GM12891 (cell line): ENCODE measurements at places on chromosomes 2 and 18.
A peak's percentile ranks its signal among the peaks of the same experiment; 100 is the strongest.

GRCh38 chr2:13585732-13586131, 869.0 kb downstream of the TRIB2 start:
- no peak for DNase-seq

- DNase-seq: no peak
Measured at GRCh38 chr2:46870051-46870839, 45.4 kb downstream of the MCFD2 start.

GRCh38 chr2:152846697-152847470, 128.5 kb downstream of the ARL6IP6 start:
- DNase-seq: no peak

- DNase-seq: no peak
Measured at GRCh38 chr2:118994172-118994700, 52.2 kb downstream of the MARCO start.

GRCh38 chr2:105849431-105850179, 104.9 kb downstream of the NCK2 start:
- DNase-seq: no peak

DNA sequence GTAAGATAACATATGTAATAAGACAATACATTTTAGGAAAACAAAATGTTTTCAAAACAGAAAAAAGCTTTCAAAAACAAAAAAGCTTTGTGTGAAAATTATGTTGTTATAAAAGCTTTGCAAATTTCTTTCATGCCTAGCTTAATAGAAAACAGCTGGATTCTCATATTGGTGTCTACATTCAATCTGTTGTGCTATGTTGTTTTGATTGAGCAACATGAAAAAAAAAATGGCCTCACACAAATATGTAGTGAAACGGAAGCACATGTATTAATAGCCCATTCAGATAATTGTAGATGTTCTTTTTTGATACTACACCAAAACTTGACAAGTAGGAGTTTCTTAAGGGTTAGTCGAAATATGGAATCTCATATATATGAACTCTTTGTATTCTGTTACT, 197.5 kb downstream of the ZEB2 start:
- no peak for DNase-seq

GRCh38 chr2:158120102-158120501, 18.4 kb downstream of the UPP2 start:
- DNase-seq: no peak

- DNase-seq: no peak
Measured at GRCh38 chr2:19203866-19204265, 154.6 kb downstream of the OSR1 start.

DNA sequence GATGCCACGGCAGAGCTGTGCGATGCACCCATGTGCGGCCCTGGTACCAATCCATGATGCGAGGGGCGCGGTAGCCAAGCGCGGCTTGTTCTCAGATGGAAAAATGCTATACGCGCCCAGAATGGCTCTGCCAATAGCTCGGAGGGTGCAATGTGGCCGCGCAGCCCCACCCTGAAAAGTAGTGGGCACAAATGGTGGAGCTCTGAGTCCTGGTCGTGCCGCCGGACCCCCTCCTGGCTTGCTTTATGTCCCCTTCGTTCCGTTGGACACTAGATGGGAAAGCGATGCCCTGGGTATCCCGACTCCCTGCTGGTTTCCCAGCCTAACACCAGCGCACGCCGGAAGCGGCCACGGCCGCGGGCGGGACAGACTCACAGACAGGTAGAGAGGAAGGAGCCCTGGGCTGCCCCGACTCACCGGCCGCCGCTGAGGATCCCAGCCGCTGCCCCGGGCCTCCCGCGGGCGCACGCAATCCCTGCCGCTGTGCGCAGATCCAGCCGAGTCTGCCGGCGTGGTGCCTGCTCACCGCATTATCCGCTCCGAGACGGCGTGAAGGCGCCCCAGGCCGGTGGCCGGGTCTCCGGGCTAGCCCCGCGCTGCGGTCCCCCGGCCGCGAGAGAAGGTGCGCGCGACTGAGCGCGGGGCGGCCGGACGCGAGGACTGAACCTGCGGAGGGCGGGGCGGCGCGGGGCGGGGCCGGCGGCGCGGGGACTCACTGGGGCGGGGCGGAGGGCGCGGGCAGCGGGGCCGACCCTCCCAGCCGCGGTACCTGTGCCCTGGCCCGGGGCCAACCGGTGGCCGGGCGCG, at the start of gene CDC42EP3:
Gene CDC42EP3, minus strand, starts transcription at position 634 of the 807 bp plus-strand sequence. CDS start 25,055 bp downstream, outside the sequence.
- peak; percentile 70 for DNase-seq

GRCh38 chr2:190271783-190272456, 47.7 kb downstream of the HIBCH start:
- DNase-seq: no peak

DNA sequence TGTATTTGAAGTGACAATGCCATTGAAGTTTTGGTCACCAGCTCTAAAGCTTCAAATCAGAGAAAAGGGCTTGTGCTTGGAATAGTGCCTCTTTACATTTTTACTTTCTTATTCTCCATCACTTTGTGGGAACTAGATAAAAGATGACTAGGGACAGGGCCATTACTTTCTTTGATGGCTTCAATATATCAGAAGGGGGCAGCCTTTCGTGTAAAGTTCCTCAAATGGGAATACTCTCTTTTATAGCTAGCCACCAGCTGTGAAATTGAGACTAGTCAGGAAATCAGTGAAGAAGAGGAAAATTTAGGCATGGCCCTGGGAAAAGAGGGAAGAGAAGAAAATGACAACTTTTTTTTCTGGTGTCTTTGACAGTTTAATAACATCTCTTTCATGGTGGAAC, 242.5 kb downstream of the DCC start:
- no peak for DNase-seq

DNA sequence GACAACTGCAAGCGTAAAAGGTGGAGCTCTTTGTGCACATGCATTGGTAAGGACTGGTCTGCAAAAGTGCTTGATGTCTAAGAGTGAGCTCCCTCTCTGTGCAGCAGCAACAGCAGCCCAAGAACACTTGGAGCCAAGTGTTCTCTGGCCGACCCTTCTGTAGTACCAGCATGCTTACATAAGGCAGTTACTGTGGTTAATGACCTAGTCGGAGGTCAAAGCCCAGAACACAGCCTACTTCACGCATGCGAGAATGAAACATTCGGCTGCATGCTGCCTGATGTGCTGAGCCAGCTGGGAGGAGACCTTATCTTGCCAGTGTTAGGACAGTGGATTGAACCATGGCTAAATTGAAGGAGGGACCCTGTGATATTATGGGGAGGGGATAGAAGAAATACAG, 21.3 kb downstream of the NCAPH start:
- no peak for DNase-seq

DNA sequence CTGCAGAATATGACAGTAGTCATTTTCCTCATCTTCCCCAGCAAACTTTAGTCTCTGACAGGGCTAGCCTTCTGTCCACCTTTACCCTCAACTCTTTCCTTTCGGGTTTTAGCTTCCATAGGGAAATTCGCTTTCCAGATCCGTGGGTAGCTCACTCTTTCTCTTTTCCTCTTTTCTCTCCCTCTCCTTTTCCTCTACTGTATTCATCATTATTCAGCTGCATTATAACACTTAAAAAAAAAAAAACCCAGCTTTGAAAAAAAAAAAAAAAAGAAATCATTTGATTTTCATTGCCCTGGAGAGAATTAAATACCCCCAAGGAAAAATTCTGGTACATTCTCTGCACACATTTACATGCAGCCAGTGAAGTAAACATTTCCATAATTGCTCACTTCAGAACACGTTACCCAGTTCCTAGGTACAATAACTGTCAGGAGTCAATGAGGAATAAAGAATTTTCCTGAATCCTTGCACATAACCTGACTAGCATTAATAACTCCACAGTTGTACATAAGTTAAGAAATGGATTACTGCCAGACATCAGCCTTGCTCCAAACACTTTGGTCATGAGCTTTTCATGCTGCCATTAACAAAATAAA, 63.5 kb downstream of the ZNF521 start:
- no peak for DNase-seq

DNA sequence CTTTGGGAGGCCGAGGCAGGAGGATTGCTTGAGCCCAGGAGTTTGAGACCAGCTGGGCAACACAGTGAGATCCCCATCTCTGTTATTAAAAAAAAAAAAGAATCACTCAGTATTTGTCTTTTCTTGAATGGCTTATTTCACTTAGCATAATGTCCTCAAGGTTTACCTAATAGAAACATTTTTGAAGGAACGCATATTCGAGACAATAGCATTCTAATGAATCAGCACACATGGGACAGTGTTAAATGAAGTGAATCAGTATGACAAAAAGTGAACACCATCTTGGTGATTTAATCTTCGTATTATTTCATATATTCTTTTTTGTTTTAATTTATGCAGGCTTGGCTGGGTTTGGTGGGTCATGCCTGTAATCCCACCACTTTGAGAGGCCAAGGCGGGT, 44.7 kb downstream of the WIPF1 start:
- no peak for DNase-seq

DNA sequence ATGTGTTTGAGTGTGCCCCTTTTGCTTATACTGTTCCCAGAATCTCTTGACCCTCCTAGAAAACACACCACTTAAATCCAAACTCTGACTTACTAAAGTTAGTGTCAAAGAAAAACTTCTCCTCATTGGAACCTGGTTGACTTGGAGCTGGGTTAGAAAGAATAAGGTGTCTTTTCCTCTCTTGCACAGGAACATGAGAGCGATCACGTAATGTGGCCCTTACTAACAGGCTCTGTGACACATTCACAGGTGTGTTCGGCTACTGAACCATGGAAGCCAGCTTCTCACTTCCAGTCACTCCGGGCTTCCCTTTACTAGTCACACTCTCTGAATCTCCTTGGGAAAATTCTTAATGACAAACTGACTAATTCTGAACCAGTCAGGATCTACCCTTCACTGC, 5.4 kb upstream of the POU3F3 start:
- DNase-seq: no peak

DNA sequence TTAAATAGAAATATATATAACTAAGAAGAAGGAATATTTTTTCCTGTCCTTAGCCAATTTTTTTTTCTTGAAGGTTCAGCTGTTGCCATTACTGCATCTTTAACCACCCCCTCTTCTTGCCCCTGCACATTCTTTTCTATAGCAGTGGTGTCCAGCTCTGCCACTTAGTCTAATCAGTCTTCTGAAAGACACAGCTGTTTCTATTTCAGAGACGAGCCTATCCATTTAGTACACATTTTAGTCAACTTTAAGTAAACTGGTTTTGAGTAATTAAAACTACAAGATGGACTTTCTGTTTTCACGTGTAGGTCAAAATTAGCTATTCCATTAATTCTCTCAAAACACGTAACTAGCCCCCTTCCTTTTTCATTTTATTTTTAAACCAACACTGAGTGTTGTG, 21.0 kb downstream of the SPOPL start:
- no peak for DNase-seq

DNA sequence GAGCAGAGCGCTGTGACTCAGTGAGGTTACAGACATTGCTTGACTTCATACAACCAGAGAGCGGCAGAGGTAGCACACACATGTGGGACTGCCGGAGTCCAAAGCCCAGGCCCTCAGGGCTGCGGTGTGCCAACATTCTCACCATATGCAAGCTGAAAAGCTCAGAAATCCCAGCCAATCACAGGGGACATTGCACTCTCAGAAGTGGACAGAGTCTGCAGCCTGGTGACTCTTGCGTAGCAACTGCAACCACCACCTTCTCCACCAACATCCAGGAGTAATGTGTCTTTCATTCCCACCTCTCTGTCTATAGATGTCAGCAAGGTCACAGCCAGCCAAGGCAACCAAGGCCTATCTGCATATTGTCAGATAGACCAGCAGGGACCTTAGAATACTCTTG, 158.1 kb downstream of the TTC32 start:
- DNase-seq: no peak

- DNase-seq: no peak
Measured at GRCh38 chr2:220779931-220780330, 792.2 kb downstream of the EPHA4 start.
